Right renal pelvis (tissue), 4 donors: ENCODE measurements at places on chromosomes 4 and X.

DNA sequence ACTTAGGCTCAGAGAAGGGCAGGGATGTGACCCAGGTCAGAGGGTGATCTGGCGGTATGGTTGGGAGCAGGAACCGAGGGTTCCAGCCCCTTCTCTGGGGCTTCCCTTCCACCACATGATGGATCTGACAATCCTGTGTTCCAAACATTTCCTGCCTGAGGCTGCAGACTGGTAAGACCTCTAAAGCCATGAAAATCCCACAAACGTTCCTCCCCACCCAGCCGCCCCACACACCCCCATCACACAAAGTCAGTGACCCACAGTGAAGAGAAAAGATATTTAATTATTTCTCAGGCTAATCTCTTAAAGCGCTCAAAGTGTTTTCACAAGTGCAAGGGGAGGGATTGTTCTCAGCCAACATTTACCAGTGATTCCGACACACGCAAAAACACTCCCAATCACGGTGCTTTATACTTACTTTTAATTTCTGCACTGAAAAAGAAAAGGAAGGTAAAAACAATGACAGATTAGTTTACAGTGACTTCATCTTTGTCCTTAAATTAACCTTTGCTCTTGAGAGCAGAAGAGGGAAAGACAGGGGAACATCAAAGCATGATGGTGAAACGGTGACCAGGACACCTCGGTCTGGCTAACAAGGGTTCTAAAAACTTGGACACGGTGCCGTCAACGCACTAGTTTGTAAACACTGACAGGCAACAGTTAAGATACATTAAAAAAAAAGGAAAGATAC lies 42.4 kb downstream of the WDR1 start:
- no peak for DNase-seq

DNA sequence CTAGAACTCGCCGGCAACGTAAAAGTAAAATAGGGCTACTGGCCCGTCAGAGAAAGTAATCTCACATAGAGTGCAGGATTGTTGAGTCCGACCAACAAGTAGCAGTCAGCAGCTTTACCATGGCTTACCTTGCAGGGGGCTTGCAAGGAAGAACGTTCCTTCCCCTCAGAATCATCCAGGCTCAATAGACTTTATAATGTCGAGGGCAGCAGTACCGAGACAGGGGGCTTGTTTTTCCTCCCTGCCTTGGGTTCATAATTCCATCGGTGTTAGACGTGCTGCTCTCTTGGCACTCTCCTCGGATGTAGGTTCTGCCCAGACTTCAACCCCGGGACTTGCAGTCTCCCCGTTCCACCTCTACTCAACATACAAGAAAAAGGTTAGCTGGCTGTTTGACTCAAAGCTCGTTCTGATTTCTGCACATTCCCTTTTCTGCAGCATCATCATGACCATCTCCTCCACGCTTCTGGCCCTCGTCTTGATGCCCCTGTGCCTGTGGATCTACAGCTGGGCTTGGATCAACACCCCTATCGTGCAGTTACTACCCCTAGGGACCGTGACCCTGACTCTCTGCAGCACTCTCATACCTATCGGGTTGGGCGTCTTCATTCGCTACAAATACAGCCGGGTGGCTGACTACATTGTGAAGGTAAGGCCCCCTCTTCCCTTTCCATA lies 1.5 kb downstream of the SLC10A4 start:
- DNase-seq, result no peak

- no peak for DNase-seq
Measured at GRCh38 chr4:40412388-40412787, 77.3 kb downstream of the CHRNA9 start.

DNA sequence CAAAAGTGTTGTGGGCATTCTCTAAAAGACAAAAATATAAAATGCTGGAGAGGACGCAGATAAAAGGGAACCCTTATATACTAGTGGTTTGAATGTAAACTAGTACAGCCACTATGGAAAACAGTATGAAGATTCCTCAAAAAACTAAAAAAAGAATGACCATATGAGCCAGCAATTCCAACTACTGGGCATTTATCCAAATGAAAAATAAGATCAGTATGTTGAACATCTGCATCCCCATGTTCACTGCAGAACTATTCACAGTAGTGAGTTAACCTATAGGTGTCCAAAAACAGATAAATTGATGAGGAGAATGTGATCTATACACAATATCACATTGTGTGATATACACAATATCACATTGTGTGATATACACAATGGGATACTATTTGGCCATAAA lies 1615.3 kb downstream of the PCDH18 start:
- DNase-seq, result no peak

DNA sequence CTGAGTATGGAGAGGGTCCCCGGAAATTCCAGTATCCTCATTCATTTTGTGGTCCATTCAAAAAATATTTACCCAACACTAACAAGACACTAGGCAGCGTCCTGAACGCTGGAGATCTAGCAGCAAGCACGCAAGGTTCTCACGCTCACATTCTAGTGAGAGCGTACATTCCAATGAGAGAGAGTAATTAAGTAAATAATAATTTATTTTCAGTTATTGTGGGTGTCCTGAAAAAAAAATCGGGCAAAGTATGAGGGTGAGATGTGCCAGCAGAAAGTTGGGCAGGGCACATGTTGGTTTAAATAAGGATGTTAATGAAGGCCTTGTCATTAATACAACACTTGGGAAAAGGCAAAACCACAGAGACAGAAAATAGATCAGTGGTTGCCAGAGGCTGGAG lies 4.0 kb upstream of the TMEM156 start:
- DNase-seq, result no peak

DNA sequence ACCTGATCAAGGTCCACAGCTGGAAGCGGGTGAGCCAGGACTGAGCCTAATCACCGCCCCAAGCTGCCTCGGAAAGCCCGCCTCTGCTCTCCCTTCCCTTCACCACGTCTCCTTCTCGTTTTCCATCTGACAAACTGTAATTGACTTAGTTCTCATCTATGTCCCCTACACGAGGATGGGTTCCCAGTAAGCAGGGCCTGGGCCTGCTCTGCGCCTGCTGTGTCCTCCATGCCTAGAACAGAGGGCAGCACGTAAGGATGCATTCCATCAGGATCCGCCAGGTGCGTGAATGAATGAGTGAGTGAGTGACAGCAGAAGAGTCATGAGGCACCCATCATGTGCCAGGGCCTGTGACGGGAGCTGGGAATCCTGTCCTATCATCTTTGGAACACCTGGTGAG lies 86.7 kb downstream of the JAKMIP1 start:
- no peak for DNase-seq

- DNase-seq, result no peak
Measured at GRCh38 chrX:55490974-55491373, 1.3 kb upstream of the USP51 start.

GRCh38 chrX:152306331-152306730 lies 144.8 kb downstream of the GABRA3 start:
- DNase-seq, result no peak

GRCh38 chr4:89661173-89661899 lies 175.6 kb downstream of the SNCA start:
- no peak for DNase-seq

GRCh38 chr4:185211641-185212040 lies 2.2 kb downstream of the SNX25 start:
- DNase-seq, result no peak

- no peak for DNase-seq
Measured at GRCh38 chr4:169279108-169279507, 8.4 kb upstream of the SH3RF1 start.

GRCh38 chrX:39819921-39820849 lies 277.6 kb downstream of the BCOR start:
- DNase-seq, result no peak

DNA sequence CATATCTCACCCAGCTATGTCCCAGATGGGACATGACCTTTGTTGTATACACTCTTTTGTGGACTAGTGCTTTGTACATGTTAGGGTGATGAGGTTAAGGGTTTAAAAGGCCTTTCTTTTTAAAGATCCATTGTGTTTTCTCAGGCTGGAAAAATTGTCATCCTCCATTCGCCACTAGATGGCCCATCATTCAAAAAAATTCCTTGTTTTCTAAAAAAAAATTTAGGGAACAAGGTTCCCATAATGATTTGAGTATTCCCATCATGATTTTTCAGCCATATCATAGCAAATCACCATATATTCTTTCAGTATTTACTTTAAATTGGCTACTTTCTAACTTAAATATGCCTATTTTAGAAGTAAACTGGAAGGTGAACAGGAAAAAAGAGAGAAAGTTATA lies 91.9 kb upstream of the TMEM164 start:
- no peak for DNase-seq

DNA sequence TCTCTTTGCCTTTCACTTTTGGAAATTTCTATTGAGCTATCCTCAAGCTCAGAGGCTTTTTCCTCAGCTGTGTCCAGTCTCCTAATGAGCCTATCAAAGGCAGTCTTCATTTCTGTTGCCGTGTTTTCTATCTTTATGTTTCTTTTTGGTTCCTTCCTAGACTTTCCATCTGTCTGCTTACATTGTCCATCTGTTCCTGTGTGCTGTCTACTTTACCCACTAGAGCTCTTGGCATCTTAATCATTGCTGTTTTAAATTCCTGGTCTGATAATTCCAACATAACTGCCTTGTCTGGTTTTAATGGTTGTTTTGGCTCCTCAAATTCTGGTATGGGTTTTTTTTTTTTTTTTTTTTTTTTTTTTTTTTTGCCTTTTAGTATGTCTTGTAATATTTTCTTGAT lies 9.3 kb upstream of the PDE6B start:
- no peak for DNase-seq

- no peak for DNase-seq
Measured at GRCh38 chr4:104022226-104022625, 302.4 kb upstream of the TACR3 start.

DNA sequence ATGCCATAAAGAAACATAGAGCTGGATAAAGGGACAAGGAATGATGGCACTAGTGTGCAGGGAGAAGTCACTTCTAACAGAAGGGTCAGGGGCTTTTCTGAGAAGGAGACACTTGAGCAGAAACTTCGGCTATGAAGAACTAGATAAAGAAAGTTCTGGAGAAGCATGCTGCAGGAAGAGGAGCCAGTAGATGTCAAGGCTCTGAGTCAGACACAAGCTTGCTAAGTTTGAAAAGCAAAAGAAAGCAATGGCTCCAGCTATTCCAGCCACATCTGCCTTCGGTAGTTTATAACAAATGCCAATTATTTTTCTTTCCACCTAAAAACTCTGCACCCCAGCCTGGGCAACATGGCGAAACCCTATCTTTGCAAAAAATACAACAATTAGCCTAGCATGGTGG lies 7.5 kb downstream of the NUDT6 start:
- no peak for DNase-seq

DNA sequence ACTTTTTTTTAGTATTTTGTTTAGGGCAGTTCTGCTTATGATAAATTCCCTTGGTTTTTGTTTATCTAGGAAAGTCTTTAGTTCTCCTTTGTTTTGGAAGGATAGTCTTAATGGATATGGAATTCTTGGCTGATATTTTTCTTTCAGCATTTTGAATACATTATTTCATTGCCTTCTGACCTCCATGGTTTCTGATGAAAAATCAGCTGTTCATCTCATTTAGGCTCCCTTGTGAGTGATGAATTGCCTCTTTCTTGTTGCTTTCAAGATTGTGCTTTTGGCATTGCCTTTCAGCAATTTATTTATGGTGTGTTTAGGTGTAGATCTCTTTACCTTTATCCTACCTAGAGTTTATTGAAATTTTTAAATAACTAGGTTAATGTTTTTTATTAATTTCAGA lies 41.5 kb upstream of the LCORL start:
- no peak for DNase-seq

DNA sequence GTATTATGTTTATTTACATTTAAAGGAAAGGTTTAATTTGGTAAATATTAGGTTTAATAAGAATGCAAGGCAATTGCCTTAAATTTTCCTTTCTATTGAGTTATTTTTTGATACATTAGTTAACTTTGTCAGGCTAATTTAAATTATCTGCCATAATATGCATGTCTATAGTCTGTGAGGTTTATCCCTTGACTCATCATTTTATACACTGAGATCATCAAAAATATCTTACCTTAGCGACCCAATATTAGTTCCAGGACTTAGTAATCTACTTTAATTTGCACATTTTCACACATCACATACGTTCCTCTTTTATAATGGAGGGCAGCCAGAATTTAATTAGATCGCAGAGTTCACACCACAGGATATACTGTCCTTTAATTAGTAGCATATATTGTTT lies 999.5 kb upstream of the GRID2 start:
- DNase-seq, result no peak

DNA sequence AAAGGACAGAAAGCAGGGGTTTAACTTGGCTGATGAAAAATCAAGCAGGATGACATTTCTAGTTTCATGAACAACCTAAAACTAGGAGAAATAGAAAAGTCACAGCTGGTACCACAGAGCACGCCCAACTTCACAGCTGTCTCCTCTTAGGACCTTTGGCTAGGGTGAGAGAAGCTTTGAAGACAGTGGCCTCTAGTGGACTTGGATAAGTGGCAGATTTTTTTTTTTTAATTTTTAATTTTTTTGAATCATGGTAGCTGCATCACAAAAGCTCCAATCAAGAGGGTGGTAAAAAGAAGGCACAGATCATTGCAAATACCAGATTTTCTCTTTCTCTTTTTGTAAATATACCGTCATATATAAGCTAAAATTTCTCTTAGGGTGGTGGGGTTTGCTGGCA lies 20.2 kb upstream of the MAP3K15 start:
- DNase-seq, result no peak

GRCh38 chr4:47674144-47674543 lies 163.7 kb downstream of the CORIN start:
- no peak for DNase-seq

- DNase-seq, result no peak
Measured at GRCh38 chr4:1296324-1297022, 6.8 kb downstream of the MAEA start.

GRCh38 chrX:45196701-45197100 lies 4.0 kb downstream of the DIPK2B start:
- no peak for DNase-seq

DNA sequence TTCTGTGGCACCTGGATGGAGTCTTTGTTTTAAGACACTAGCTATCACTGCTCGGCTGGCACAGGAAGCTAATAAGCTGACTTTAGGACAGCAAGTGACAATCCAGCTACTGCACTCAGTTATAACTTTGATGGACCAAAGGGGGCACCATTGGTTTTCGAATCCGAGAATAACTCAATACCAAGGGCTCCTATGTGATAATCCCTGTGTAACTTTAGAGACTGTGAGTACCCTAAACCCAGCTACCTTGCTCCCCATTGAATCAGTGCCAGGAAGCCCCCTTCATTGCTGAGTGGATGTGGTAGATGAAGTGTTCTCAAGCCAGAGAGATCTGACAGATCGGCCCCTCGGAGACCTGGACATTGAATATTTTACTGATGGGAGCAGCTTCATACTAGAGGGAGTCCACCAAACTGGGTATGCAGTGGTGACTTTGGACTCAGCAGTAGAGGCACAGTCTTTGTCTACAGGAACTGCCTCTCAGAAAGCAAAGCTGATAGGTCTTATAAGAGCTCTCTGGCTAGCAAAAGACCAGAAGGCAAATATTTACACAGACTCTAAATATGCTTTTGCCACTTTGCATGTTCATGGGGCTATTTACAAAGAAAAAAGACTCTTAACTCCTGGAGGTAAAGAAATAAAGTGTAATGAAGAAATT lies 35.5 kb upstream of the UGT2B7 start:
- DNase-seq, result no peak

GRCh38 chr4:168744021-168744420 lies 247.2 kb downstream of the PALLD start:
- no peak for DNase-seq

GRCh38 chr4:120331486-120332370 lies 265.1 kb upstream of the MAD2L1 start:
- DNase-seq, result no peak
